ENCODE measurements at places on chromosomes 6 and 20.

GRCh38 chr6:90993770-90994169, 406.9 kb upstream of the MAP3K7 start:
- no peak for DNase-seq

- DNase-seq: peak; percentile 62
Observed at GRCh38 chr6:105991561-105992314, 94.4 kb upstream of the PRDM1 start.

GRCh38 chr6:170295510-170296422, 4.9 kb upstream of the DLL1 start:
- peak; percentile 80 for DNase-seq

DNA sequence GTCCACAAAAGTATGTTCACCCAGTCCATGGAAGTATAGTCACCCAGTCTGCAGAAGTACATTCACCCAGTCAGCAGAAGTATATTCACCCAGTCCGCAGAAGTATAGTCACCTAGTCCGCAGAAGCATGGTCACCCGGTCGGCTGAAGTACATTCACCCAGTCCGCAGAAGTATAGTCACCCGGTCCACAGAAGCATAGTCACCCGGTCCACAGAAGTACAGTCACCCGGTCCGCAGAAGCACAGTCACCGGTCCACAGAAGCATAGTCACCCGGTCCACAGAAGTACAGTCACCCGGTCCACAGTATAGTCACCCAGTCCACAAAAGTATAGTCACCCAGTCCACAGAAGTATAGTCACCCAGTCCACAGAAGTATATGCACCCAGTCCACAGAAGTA, 8.8 kb downstream of the TCFL5 start:
- DNase-seq: no peak

- DNase-seq: no peak
Observed at GRCh38 chr6:157732007-157732406, 91.0 kb upstream of the SNX9 start.

- DNase-seq: no peak
Observed at GRCh38 chr20:46119028-46119546, 973 bp downstream of the CD40 start.

- DNase-seq: no peak
Observed at GRCh38 chr20:54654450-54654849, 179.1 kb downstream of the DOK5 start.

DNA sequence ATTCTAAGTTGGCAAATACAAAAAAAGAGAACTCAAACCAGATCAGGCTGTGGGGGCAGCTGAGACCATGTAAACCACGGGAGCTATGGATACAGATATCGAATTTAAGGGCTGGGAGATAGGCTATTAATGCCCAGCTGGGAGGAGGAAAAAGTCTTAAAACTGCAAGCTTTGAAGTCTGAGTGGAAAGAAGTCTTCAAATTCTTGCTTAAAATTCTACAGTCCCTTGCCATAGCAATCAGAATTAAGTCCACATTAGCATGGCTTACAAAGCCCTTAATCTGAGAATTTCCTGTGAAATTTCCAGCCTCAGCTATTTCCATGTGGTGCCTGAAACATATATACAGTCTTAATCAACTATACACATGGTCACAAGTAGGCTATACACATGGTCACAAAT, 465.0 kb upstream of the HSF2 start:
- DNase-seq: no peak

DNA sequence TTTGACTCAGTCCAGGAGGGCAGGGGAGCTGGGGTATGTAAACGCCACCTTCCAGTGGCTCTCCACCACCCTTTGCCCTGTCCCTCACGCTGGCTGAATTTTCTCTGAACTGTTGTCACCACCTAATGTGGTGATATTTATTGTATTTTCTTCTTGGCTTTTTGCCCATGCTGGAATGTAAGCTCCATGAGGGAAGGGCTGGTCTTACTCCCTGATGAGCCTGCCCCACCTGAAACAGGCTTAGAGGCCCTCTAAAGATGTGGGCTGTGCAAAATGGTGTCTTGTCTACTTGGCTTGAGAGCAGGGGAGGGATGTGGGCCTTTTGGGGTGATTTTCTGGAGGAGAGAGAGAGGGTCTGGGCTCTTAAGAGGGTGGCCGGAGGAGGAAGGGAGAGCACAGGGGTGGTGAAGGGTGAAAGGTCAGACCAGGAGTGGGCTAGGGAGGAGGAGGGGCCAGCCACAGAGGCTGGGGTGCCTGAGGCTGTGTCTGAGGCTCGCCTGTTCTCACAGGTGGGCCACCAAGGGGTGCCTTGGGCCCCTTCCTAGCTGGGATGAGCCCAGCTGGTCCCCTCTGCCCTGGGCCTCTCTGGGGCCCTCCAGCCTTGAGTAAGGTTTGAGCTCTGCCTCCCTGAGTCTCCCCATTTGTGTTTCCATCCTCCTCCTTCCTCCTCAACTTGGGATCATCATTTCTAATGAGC, 37.3 kb downstream of the SPDEF start:
- DNase-seq: peak; percentile 1

- no peak for DNase-seq
Observed at GRCh38 chr6:78615430-78615904, 251.9 kb upstream of the IRAK1BP1 start.

DNA sequence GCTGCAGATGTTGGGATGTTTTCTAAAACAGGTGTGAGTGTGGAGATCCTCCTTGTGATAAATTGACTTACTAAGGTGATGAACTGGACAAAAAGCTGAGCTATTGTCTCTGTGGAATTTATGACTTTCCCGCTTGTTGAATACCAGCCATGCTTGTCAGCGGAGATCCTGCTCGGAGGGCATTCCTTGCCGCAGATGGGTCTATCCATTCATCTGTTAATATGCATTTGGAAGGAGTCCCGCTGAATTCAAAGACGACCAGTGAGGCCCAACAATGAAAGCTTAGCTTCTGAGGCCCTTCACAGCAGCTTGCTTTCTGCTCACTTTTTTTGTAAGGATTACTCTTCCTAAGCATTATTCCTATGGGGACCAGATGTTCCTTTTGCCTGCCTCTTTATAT, 124.9 kb downstream of the TIAM2 start:
- DNase-seq: no peak

- no peak for DNase-seq
Observed at GRCh38 chr6:45574014-45574461, 196.3 kb upstream of the SUPT3H start.

GRCh38 chr20:14700639-14700960, 363.2 kb upstream of the FLRT3 start:
- no peak for DNase-seq

- DNase-seq: no peak
Observed at GRCh38 chr6:122207794-122208193, 191.7 kb upstream of the HSF2 start.

DNA sequence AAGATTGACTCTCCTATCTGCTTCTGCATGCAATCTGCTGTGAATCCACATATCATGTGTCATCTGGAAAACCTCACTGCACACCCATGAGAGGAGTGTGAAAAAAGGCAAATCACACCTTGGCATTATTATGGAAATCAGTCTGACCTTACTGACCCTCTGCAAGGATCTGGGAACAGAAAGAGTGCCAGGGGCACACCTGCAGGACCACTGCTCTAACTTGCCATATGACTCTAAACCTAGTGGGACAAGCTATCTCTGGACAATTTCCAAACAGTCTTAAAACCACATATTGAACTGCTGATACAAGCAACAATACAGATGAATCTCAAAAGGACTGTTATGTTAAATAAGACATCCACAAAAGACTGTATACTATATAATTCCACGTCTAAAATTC, 50.3 kb downstream of the ABHD12 start:
- no peak for DNase-seq

DNA sequence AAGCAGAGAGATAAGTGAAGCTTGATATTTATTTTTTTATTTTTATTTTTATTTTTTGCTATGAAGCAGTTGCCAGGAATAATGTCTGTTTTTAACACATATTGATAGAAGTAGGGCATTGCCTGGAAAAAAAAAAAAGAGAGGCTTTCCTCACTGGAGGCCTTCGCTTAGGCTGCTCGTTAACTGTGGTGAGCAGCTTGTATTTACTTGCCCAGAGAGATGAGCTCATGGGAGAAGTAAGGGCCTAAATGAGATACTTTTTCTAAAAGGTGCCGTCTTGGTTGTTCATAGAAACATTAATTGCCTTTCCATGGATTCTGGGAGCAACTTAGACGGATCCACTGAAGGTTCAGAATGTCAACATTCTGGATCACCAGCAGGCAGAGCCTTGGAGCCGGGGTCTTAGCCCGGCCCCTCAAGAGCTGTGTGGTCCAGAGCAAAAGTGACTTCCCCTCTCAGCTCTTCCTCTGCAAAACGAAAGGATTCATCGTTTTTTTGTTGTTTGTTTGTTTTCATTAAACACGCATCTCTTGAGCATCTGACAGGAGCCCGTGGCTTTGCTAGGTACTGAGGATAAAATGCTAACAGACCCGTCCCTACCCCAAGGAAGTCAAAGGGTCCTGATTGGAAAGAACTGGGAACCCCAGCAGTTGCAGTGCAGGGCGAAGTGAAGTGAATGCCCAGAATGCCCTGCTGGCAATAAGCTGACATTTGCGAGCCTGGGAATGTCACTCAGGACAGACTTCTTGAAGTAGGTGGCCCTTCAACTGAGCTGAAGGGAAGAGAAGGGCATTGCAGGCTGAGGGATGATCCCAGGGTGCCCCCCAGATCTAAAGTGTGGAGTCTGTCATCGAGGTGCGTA, 138.5 kb downstream of the ZDHHC14 start:
- no peak for DNase-seq

- DNase-seq: peak; percentile 15
Observed at GRCh38 chr20:32112841-32113240, 3.3 kb downstream of the TM9SF4 start.

DNA sequence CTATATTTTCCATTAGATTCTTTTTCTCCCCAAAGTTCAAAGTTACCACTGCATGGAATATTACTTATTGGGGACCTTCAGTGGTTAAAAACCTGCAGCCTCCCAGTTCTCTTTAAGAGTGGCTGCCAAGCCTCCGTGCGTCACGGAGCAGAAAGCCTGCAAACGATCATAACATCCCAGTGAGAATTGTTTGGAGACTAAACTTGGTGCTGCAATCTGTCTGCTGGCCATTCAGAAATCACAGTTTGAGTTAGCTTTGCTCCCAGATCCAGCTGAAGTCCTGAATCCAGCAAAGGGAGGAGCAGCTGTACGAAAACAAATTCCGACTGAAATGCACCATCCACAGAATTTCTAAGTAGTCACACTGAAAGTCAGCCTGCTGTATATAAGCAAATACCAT, 213.5 kb upstream of the PDE10A start:
- no peak for DNase-seq

DNA sequence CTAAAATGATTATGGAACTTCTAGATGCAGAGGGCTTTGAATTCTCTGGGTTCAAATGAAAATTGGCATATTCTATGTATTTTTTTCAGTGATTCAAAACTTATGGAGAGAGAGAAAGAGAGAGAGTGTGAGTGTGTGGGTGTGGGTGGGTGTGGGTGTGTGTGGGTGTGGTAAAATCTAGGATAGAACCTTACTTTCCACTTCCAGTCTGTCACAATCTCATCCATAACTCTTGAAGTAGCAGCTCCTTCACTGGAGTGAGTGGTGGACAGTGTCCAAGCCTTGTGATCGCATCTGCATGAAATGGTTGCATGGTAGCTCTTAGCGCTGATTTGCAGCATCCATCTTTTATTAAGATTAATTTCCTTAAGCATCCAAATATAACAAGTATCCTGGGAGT, 37.7 kb downstream of the ADGB start:
- no peak for DNase-seq

DNA sequence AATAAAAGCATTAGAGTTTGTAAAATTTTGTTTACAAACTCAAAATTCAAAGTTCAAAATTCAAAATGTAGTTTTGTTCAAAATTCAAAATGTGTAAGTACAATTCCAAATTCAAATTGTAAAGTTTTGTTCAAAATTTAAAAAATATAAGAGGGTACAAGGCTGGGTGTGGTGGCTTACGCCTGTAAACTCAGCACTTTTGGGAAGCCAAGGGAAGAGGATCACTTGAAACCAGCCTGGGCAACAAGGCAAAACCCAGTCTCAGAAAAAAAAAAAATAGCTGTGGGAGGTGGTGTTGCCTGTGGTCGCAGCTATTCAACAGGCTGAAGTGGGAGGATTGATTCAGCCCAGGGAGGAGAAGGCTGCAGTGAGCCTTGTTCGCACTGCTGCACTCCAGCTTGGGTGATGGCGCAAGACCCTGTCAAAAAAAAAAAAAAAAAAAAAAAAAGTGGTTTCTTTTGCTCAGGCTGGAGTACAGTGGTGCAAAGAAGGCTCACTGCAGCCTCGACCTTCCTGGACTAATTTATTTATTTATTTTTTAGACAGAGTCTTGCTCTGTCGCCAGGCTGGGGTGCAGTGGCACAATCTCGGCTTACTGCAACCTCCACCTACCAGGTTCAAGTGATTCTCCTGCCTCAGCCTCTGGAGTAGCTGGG, 5.4 kb upstream of the ZBTB12 start:
- peak; percentile 34 for DNase-seq

- peak; percentile 68 for DNase-seq
Observed at GRCh38 chr20:56628873-56629463, at the start of gene TFAP2C. TSS of gene TFAP2C (plus strand) at chr20:56629306. CDS start at chr20:56629545, 239 bp downstream.

DNA sequence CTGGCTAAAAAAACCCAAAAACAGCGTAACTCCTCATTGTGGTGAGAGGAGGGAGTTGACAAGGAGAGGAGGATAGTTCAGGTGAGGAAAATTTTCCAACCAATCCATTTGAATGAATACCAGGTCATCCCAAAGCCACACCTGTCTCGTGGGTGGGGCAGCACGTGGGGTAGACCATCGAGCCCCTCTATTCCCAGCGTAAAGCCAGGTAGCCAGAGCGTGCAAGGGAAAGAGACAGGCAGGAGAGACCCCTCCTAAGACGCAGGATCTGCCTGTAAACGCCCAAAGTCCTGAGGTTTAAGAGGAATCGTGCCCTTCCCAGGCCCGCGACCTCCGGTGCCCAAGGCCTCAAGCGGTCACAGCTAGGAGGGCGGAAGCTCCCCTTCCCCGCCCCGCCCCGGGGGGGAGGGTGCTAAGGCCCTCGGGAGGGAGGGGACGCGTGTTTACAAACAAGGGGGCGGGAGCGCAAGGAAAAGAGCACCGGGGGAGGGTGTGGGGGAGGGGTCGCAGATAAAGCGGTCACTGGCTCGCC, 712 bp downstream of the RXRB start:
- DNase-seq: peak; percentile 86

- no peak for DNase-seq
Observed at GRCh38 chr6:16496991-16497801, 258.8 kb downstream of the GMPR start.

- no peak for DNase-seq
Observed at GRCh38 chr6:157063176-157063905, 260.0 kb downstream of the TMEM242 start.

GRCh38 chr6:53866226-53866625, 71.4 kb downstream of the LRRC1 start:
- DNase-seq: no peak

DNA sequence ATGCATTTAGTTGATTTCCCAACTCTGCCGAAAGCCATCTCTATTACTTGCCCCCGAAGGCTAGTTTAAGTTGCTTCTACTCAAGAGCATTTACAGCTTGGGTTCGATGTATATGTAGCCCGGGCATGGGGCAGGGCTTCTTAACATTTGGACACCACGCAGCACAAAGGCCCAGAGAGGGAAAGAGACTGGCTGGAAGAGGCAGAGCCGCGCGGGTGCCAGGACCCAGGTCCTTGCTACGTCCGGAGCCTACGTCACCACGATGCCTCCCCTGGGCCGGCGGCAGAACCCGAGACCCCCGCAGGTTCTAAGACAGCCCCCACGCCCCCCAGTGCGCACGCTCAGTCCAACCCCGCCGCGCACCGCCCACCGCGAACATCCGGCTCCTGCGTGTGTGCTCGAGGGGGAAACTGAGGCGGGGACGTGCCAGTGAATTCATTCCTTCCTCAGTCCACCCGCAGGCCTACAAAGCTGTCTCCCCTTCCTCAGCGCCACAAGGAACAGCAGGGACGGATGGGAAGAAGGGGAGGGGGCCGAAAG, 367 bp upstream of the PCIF1 start:
- DNase-seq: no peak

All from activated CD4-positive, alpha-beta T cell treated with anti-CD3 and anti-CD28 coated beads for 36 hours (primary cell).